ENCODE measurements at places on chromosomes 1 and 21. TPM values are rescaled to one million over a fixed set of nuclear protein-coding genes. Genes with fewer than 3 reads are reported as not detected.

AVPR1B gene
- not detected for total RNA-seq

DNA sequence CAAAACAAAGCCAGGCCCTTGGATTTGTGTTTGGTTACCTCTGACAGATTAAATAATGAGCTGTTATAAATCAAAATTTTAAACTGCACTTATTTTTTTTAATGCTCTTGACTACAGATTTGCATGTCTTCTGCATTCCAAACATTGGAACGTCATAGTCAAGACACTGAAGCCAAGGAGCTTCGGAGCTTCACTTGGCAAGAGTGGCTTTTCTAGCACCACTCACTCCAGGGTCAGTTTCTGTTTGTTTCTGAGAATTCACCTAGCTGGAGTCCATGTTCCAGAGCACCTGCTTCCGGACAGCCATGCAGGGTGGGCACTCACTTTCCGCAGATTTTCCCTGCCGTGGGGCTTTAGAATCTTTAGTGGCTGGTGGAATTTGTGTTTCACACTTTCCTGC is 202.9 kb downstream of the ZP4 start:
- no peaks in the 10 kb centered on the region for H3K36me3 ChIP-seq
- no peak overlapping the region for H3K4me3 ChIP-seq
- H3K4me1 ChIP-seq = no peaks in the 10 kb centered on the region
- H3K27ac ChIP-seq = no peak overlapping the region
- no peak for DNase-seq

DNA sequence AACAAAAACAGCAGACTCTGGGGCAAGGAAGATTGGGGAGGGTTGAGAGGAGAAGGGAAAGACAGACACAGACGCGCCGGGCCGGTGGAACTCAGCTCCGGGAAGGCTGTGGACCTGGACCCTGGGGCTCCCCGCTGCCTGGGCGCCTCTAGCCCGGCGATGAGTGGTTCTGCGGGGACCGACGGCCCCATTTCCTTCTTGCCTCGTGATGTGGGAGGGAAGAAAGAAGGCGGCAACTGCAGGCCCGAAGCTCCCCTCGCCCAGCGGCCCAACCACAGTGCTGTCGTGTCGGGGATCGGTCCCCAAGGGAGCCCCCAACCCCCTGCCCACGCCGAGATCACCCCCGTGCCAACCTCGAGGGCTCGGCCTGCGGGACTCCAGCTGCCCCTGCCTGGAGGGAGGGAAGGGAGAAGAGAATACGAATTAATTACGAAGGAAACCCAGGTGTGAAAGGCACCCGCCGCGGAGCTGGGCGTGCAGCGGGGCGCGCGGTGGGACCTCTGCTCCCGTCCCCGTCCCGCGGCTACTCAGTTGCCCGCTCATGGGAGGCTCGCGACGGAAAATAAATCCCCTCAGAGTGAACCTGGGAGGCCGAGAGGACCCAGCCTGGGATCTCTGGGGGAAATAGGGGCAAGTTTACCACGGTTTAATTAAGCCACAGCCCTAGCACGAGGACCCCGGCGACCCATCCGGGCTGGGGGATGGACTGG is 7.4 kb downstream of the FOXD3 start:
- peaks cover 4% of the 10 kb centered on the region for H3K4me1 ChIP-seq
- H3K36me3 ChIP-seq = no peaks in the 10 kb centered on the region
- H3K4me3 ChIP-seq = no peak overlapping the region
- DNase-seq = no peak

ST6GALNAC3 gene
- 5.6 TPM for total RNA-seq

- peaks cover 21% of the 10 kb centered on the region for H3K4me1 ChIP-seq
- H3K27me3 ChIP-seq = no peaks in the 10 kb centered on the region
- H3K4me3 ChIP-seq = no peak overlapping the region
Measured at GRCh38 chr1:161739865-161740566, 9.6 kb upstream of the DUSP12 start.

DNA sequence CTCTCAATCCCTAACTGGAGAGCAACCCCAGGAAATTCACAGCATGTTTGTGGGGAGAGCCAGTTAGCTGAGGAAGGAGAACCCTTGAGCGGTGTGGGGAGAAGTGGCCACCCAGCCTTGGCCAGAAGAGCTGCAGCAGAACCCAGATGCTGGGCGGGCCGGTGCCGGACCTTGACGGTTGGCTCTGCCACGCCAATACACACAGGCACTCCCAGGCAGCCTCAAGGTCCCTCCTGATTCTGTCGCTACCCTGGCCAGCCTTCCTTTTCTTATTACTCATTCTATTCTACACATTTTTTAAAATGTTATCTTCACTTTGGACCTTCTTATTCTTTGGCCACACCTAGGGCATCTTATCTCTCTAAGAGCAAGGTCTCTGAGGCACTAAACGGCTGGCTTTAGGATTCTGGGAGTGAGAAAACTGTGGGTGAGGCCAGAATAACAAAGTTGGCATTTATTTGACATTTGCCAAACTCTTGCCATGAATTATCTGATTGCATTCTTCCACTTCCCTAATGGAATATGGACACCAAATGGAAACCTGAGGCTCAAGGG is 50.4 kb upstream of the GPR37L1 start:
- DNase-seq = no peak
- H3K27ac ChIP-seq = no peak overlapping the region
- H3K4me1 ChIP-seq = no peaks in the 10 kb centered on the region
- no peak overlapping the region for H3K4me3 ChIP-seq

GGPS1 gene
- total RNA-seq = 33.1 TPM

GRCh38 chr1:232428036-232428645 is 201.8 kb downstream of the SIPA1L2 start:
- H3K4me3 ChIP-seq = no peak overlapping the region
- peaks cover 48% of the 10 kb centered on the region for H3K36me3 ChIP-seq
- DNase-seq = no peak
- no peaks in the 10 kb centered on the region for H3K4me1 ChIP-seq
- no peaks in the 10 kb centered on the region for H3K27me3 ChIP-seq

PCSK9 gene
- 23.5 TPM for total RNA-seq

DNA sequence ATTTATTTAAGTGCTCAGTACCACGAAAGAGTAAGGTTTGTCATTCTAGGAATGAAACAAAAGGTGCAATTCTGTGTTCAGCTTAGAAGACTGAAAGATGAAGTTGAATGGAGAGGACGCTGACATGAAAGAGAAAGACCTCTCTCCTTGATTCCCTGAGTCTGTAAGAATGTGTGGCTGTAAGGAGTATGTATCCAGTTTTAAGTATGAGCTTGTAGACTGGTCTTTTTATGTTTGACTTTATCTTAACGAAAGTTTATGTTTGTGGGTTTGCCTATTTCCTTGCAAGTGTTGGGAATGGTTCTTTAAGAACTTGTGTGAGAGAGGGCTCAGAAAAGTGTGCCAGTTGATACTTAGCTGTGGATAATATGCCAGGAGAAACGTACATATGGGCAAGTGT is 1.4 kb downstream of the CHD1L start:
- no peaks in the 10 kb centered on the region for H3K36me3 ChIP-seq
- H3K27ac ChIP-seq = peak overlapping the region; percentile 87
- H3K27me3 ChIP-seq = no peaks in the 10 kb centered on the region
- H3K4me3 ChIP-seq = peak overlapping the region; percentile 95

GRCh38 chr1:4046836-4047461 is 146.9 kb upstream of the C1orf174 start:
- H3K36me3 ChIP-seq = no peaks in the 10 kb centered on the region
- DNase-seq = no peak
- H3K27ac ChIP-seq = no peak overlapping the region
- H3K4me3 ChIP-seq = no peak overlapping the region
- H3K27me3 ChIP-seq = peaks cover 21% of the 10 kb centered on the region

GRCh38 chr21:34073749-34074282 is 438 bp downstream of the MRPS6 start:
- DNase-seq = peak; percentile 79
- no peaks in the 10 kb centered on the region for H3K27me3 ChIP-seq
- H3K4me1 ChIP-seq = peaks cover 20% of the 10 kb centered on the region
- peak overlapping the region; percentile 73 for H3K27ac ChIP-seq
- H3K36me3 ChIP-seq = no peaks in the 10 kb centered on the region
- H3K4me3 ChIP-seq = peak overlapping the region; percentile 62

CD1B gene
- total RNA-seq = 0.61 TPM

DNA sequence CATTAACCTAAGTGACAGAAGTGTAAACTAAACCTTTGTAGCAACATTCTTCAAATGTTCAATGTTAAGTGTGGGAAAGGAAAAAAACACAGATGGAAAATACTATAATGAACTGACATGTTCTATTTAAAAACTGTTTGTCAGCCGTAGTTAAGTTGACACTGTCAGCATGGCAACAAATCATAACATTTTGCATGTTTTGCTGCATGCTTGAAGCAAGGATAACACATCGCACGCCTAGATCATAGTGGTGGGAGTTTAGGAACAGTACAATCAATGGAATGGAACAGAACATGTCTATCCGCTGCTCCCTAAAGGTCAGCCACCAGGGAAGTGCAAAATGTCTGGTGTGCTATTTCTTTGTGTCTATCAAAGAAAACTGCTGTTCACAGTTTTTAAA is 62.5 kb upstream of the ESRRG start:
- H3K4me3 ChIP-seq = no peak overlapping the region
- H3K4me1 ChIP-seq = no peaks in the 10 kb centered on the region
- no peaks in the 10 kb centered on the region for H3K36me3 ChIP-seq
- H3K27ac ChIP-seq = no peak overlapping the region

ELF3 gene
- 62.9 TPM for total RNA-seq

MPL gene
- 0.61 TPM for total RNA-seq

GRCh38 chr1:42747125-42747524 is 7.1 kb upstream of the CLDN19 start:
- no peaks in the 10 kb centered on the region for H3K27me3 ChIP-seq
- H3K4me3 ChIP-seq = no peak overlapping the region
- H3K4me1 ChIP-seq = no peaks in the 10 kb centered on the region
- H3K36me3 ChIP-seq = peaks cover 40% of the 10 kb centered on the region
- no peak for DNase-seq
- H3K27ac ChIP-seq = no peak overlapping the region

LCE2B gene
- not detected for total RNA-seq

GRCh38 chr1:7695497-7696117 is 75.5 kb upstream of the VAMP3 start:
- no peak for DNase-seq
- no peaks in the 10 kb centered on the region for H3K4me1 ChIP-seq
- no peak overlapping the region for H3K27ac ChIP-seq
- no peaks in the 10 kb centered on the region for H3K27me3 ChIP-seq

DNA sequence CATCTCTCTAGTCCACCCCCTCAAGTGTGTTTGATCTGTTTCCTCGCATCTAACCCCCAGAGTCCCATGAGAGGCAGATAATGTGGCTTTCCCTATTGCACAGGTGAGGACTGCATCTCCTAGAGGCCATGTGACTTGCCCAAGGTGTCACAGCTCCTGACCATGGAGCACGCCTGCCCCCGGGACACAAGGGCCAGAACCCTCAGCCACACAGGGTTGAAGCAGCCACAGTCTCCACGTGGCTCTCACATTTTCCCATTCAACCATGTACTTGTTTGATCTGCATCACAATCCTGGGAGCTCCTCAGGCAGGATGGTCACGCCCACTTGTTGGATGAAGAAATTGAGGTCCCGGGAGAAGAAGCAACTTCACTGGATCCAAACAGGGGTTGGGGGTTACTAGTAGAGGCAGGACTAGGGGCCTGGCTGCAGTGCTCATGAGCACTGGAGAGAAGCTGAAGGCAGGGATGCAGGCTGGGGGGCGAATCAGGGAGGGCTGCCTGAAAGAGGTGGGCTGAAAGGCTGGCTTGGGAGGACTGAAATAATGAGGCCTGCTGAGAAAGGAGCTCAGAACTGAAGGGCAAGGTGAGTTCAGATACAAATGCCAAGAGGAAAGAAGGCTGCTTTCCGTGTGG is 207.9 kb downstream of the PTPRU start:
- no peaks in the 10 kb centered on the region for H3K36me3 ChIP-seq
- H3K27ac ChIP-seq = no peak overlapping the region
- no peaks in the 10 kb centered on the region for H3K4me1 ChIP-seq
- DNase-seq = peak; percentile 27
- no peak overlapping the region for H3K4me3 ChIP-seq

DNA sequence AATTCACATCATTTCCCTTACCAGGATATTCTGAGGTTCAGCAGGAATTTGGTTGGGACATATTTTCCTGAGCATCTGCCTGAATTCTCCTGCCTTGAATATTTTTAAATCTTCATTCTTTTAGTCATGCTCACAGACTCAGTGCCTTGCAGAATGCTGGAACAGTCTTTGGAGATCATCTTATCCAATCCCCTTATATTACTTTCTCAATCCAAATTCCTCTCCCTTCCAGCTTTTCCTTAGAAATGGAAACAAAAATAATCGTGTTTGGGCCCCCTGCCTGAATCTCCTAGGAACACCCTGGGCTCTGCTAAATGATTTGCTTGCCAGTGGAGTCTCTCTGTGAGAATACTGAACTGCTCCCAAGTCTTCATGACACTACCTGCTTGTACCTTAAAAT is 38.4 kb downstream of the LHX8 start:
- H3K4me1 ChIP-seq = no peaks in the 10 kb centered on the region
- no peaks in the 10 kb centered on the region for H3K27me3 ChIP-seq
- no peak overlapping the region for H3K27ac ChIP-seq
- no peak overlapping the region for H3K4me3 ChIP-seq
- no peak for DNase-seq
- no peaks in the 10 kb centered on the region for H3K36me3 ChIP-seq

DNA sequence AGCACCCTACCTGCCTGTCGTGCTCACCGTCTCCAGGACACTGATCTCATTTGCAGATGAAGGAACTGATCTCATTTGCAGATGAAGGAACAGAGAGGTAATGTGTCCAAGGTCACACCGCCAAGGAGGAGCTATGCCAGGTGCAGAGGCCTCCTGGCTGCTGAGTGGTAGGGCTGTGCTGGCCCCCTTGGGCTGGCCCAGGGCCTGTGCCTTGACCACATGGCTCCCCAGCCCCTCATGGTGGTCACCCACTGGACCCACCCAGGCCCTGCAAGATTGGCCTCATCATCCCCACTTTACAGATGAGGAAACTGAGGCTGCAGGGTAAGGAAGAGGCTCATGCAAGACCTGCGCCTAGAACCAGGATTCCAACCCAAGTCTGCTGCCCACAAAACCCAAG is 628.3 kb downstream of the MATN1 start:
- no peak overlapping the region for H3K4me3 ChIP-seq
- H3K27me3 ChIP-seq = no peaks in the 10 kb centered on the region
- H3K4me1 ChIP-seq = no peaks in the 10 kb centered on the region
- H3K36me3 ChIP-seq = no peaks in the 10 kb centered on the region
- no peak for DNase-seq

CLCA4 gene
- total RNA-seq = not detected

FBLIM1 gene
- total RNA-seq = 39.0 TPM

- H3K4me1 ChIP-seq = peaks cover 23% of the 10 kb centered on the region
- no peak overlapping the region for H3K27ac ChIP-seq
Measured at GRCh38 chr1:17119773-17120480, 676 bp upstream of the PADI2 start.

- no peak for DNase-seq
- no peaks in the 10 kb centered on the region for H3K36me3 ChIP-seq
- H3K4me1 ChIP-seq = peaks cover 4% of the 10 kb centered on the region
- H3K27ac ChIP-seq = no peak overlapping the region
- peaks cover 24% of the 10 kb centered on the region for H3K27me3 ChIP-seq
Measured at GRCh38 chr1:31614414-31615005, 3.0 kb upstream of the HCRTR1 start.

JUN gene
- 112 TPM for total RNA-seq

- H3K4me3 ChIP-seq = no peak overlapping the region
- H3K27me3 ChIP-seq = no peaks in the 10 kb centered on the region
- peaks cover 99% of the 10 kb centered on the region for H3K36me3 ChIP-seq
Measured at GRCh38 chr1:154170547-154171222, 15.8 kb upstream of the NUP210L start.

All from upper lobe of right lung (tissue), 1 donor.